Melanocyte of skin (primary cell): ENCODE measurements at places on chromosomes 5 and 9. TPM values are rescaled to one million over a fixed set of nuclear protein-coding genes. Genes with fewer than 3 reads are reported as not detected.

The CAMK4 gene
- total RNA-seq, result 0.46 and 1.00 TPM in 2 replicates

The ZNF189 gene
- 12.0 and 14.5 TPM in 2 replicates for total RNA-seq

The GRM6 gene
- not detected in 2 replicates for total RNA-seq

The GPRIN1 gene
- total RNA-seq, result 11.4 and 19.6 TPM in 2 replicates

The ANXA2R gene
- 0.46 and 0.67 TPM in 2 replicates for total RNA-seq

The DRD1 gene
- total RNA-seq, result 0.34 and 0.36 TPM in 2 replicates

The PDZD2 gene
- total RNA-seq, result 1.5 and 2.3 TPM in 2 replicates

The SLC45A2 gene
- 114 and 341 TPM in 2 replicates for total RNA-seq
